Astrocyte (in vitro differentiated cells and primary cell): ENCODE measurements at places on chromosomes 5 and 9. TPM values are rescaled to one million over a fixed set of nuclear protein-coding genes. Genes with fewer than 3 reads are reported as not detected.

DNA sequence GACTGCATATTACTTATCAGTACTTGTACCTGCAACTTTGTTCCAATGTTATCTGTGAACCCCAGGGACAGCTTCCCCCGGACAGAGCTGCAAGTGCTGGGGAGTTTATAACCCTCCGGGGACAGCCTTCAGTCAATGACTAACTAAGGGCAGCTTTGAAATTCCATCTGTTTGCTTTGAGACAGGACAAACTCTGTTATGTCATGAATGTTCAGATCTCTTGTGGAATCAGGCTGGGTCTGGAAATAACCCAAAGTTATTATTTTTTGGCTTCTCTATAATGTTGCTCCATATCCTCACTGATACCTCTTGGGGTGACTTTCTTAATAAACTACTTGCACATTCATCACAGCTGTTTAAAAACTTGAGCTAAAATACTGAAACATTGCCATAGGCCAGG is 617.5 kb upstream of the TLE4 start:
- H3K27ac ChIP-seq: no peak overlapping the region
- no peaks in the 10 kb centered on the region for H3K4me1 ChIP-seq
- H3K4me3 ChIP-seq: no peak overlapping the region
- no peaks in the 10 kb centered on the region for H3K27me3 ChIP-seq

DNA sequence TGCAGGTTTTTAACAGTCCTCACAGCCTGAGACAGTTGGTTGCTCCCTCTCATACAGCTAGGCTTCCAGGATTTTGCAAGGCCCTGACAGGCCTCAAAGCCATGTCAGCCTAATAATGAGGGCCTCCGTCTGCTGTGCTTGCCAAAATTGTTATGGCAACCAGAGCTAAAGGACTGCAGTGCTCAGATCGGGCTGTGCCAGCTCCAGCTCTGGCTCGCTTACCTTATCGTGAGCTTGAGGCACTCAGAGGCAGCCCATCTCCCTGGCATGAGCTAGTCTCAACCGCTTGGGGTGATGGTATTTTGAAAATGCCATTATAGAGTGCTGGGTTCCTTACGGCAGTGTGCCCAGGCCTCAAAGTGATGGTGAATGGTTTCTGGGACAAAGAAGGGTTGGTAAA is 8.4 kb downstream of the MTAP start:
- no peak overlapping the region for H3K4me3 ChIP-seq
- H3K36me3 ChIP-seq: peaks cover 27% of the 10 kb centered on the region
- peaks cover 30% of the 10 kb centered on the region for H3K4me1 ChIP-seq
- H3K27me3 ChIP-seq: no peaks in the 10 kb centered on the region

DNA sequence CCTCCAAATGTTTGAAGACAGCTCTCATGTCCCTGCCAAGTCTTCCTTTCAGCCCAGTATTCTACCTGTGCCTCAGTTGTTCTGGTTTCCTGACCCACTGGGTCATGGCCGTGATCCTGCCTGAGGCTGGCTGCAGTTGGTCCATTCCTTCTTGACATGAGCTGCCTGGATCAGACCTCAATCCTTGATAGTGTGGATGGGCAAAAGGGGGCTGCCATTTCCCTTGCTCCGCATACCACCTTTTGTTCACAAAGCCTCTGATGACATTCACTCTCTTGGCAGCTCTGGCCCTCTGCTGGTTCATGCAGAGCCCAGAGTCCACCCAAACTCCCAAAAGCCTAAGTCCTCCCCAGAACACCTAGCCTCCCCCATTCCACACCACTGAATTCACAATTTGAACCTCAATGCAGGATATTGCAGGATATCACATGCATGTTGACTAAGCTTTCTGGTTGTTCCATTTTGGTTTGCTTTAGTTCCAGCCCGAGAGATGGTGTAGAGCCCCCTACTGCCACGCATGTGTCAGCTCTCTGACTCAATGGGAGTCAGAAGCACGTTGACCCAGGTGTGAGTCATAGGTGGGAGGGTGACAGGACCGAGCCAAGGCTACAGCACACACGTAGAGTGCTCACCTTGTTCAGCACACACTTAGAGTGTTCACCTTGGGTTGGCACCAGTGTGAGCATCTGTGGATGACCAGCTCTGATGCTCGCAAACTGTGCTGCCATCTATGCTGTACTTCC is 137.2 kb downstream of the MTX3 start:
- H3K27ac ChIP-seq: no peak overlapping the region
- peak; percentile 25 for DNase-seq
- no peak overlapping the region for H3K4me3 ChIP-seq
- H3K36me3 ChIP-seq: no peaks in the 10 kb centered on the region

GRCh38 chr5:157607371-157608161 is 32.0 kb upstream of the ADAM19 start:
- no peaks in the 10 kb centered on the region for H3K27me3 ChIP-seq
- peaks cover 32% of the 10 kb centered on the region for H3K4me1 ChIP-seq
- no peaks in the 10 kb centered on the region for H3K36me3 ChIP-seq
- H3K27ac ChIP-seq: peak overlapping the region; percentile 89

- H3K4me3 ChIP-seq: no peak overlapping the region
- H3K27me3 ChIP-seq: no peaks in the 10 kb centered on the region
- H3K4me1 ChIP-seq: peaks cover 49% of the 10 kb centered on the region
- H3K27ac ChIP-seq: peak overlapping the region; percentile 97
Measured at GRCh38 chr5:148913985-148914431, 87.6 kb downstream of the ADRB2 start.

DNA sequence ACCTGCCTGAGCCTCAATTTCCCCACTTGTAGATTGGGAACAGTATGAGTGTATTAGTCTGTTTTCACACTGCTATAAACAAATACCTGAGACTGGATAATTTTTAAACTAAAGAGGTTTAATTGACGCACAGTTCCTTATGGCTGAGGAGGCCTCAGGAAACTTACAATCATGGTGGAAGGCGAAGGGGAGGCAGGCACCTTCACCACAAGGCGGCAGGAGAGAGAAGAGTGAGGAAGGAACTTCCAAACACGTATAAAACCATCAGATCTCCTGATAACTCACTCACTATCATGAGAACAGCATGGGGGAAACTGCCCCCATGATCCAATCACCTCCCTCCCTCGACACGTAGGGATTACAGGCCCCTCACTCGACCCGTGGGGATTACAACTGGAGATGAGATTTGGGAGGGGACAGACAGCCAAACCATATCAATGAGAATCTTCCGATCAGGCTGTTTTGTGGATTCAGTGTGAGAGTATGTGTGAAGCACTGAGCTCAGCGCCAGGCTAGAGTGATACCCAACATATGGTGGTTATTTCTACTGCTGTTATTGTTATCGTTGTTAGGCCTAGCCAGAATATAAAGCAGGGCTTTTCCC is 14.6 kb upstream of the LMX1B start:
- H3K36me3 ChIP-seq: no peaks in the 10 kb centered on the region
- no peaks in the 10 kb centered on the region for H3K4me1 ChIP-seq
- DNase-seq: no peak
- no peak overlapping the region for H3K4me3 ChIP-seq
- no peak overlapping the region for H3K27ac ChIP-seq
- peaks cover 32% of the 10 kb centered on the region for H3K27me3 ChIP-seq

DNA sequence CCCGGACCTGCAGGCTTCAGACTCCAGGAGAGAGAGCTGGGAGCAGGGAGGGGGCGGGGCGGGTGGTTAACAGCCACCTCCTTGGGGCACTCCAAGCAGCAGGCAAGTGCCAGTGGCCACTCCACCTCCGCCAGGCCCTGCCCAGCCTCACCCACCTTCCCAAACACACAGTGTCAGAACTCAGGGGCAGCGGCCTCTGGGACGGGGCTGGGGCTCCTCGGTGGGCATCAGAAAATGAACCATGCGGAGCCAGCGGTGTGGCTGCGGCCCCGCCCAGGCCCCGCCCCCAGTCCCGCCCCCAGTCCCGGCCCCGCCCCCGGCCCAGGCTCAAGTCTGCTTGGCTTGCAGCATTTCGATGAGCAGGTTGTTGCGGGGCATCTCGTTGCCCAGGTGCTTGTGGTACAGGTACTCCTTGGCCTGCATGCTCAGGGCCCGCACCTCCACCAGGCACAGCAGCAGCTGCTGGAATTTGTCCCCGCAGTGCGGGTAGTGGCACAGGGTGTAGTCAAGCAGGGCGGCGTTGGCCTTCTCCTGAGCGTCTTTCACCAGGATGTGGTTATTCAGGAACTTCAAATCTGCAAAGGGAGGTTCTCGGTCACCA is 24.7 kb downstream of the NR5A1 start:
- H3K4me1 ChIP-seq: peaks cover under 1% of the 10 kb centered on the region
- DNase-seq: no peak
- H3K27ac ChIP-seq: no peak overlapping the region
- H3K36me3 ChIP-seq: no peaks in the 10 kb centered on the region
- H3K27me3 ChIP-seq: peaks cover 48% of the 10 kb centered on the region

Gene SPINK13
- total RNA-seq: not detected in 2 replicates

Gene ACTBL2
- 11.6 and 11.8 TPM in 2 replicates for total RNA-seq
